ENCODE measurements at places on chromosomes 4 and X.

- no peak for DNase-seq
These were observed 607.0 kb upstream of the PRKX start for GRCh38 chrX:4320436-4320947.

DNA sequence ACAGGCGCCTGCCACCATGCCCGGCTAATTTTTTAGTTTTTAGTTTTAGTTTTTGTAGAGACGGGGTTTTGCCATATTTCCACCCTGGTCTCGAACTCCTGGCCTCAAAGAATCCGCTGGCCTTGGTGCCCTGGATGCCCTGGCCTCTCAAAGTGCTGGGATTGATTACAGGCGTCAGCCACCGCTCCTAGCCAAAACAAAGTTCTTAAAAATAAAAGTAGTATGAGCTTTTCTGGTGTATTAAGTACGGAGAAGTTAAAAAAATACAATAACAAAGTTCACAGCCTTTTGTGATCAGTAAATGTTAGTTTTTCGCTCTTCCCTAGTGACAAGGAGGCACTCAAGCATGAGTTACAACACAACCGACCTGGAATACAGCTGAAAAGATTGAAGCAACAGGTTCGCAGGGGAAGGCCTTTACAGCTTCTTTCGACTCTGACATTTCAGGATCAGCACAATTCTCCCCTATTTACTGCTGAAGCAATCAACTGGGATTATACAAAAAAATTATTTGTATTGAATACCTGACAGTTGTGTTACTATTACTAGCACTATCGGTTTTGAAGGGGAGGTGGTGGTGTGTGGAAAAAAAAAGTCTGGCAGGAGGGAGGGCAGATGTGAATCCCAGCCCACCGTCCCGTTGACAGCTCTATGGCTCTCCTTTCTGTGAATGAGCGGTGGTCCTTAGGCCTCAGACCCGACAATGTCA lies 893 bp upstream of the METAP1 start:
- DNase-seq = no peak

DNA sequence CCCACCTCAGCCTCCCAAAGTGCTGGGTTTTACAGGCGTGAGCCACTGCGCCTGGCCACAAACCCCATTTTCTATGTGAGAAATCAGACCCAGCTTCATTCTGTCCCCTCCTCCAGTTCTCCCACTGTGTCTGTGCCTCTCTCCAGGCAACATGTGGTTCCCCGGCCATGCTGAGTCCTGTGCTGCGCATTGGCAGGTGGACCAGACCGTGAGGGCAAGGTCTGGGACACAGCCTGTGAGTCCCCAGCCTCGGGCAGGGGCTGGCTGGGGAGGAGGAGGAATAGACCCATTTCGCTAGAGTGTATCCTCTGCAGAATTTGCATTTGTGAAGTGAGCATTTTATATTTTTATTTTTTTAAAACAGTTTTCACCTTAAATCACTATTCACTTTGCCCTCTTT lies 21.5 kb upstream of the CLDN24 start:
- DNase-seq = no peak

DNA sequence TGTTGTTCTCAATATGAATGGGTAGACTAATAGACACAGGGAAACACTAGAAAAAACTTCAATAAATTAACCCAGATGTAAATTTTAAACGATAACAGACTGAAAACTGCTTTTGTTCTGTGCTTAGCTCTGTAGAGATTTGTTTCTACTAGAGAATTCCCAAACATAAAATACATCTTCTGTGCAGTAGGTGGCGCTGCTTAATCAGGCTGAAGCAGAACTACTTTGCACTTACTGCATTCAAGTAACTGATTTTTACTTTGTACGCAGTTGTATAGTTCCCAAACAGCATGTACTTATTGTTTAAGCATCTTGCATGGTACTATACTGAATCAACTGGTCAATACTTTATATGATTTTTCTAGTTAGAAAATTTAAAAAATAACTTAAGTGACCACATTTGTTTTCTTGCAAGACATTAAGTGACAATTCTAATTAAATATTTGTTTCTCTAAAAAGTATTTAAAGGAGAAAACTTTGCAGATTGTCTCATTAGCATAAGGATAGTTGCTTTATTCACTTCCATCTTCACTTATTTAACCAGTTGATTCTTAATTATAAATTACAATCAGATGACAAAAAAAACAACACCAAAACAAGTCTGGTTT lies 490.6 kb downstream of the IL15 start:
- peak; percentile 12 for DNase-seq

DNA sequence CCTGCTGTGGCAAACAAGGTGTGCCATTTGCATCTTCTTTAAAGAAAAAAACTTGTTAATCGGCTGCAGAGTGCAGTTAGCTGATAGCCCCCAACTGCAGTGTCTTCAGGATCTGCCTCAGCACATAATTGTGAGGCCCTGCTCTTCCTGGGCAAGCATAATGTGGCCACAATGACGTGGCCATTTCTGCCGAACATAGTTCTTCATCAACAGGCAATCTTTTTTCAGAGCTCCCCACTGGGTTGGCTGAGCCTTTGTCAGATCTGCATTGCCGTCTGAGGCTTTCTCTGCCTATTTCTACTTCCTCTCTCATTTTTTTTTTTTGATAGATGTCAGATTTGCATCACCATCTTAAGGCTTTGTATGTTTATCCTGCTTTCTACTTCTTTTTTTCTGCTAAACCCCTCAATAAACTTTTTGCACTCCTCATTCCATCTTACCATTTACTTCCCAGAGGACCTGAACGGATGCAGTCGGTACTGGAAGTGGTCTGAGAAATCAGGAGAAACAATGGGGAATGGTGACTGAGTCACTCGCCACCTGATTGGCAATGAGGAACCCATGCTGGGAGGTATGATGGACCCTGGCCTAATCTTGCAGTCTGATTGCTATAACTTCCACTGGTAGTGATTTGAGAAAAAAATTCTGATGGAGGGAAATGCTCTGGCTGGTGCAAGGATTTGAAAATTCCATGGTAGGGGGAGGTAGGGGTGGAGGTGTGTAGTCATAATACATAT lies 21.2 kb upstream of the TAB3 start:
- no peak for DNase-seq

DNA sequence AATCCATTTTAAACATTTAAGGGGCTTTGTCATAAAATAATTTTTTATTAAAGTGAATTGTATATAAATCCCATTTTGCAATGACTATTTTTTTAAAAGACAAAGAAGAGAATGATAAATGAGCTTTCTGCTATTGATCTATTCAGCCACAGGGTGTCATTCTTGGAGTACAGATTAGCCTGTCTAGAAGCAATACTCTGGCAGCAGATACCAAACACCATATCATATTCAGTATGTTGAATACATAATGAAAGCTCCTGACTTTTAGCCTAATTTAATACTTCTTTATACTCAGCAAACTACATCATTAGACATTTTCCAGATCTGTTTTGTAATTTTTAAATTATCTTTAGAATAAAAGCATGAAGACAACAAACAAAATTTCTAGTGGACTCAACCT lies 496.3 kb downstream of the PDGFC start:
- DNase-seq = no peak

DNA sequence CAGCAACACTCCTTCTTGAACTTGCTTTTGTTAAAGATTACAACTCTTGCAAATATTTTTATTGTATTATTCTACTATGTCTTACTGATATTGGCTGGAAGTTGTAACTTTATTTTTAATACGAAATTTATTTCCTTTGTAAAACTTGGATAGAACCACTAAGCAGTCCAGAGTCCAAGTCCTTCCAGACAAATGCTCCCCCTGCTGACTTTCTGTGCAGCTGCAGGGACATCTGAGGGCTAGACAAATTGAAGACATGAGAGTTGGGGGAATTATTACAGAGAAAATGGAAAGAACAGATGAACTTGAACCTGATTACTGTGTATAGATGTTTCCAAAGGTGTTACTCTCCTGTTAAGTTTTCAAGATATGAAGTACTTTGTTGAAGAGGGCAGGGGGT lies 238.8 kb downstream of the GRIA3 start:
- DNase-seq = no peak

DNA sequence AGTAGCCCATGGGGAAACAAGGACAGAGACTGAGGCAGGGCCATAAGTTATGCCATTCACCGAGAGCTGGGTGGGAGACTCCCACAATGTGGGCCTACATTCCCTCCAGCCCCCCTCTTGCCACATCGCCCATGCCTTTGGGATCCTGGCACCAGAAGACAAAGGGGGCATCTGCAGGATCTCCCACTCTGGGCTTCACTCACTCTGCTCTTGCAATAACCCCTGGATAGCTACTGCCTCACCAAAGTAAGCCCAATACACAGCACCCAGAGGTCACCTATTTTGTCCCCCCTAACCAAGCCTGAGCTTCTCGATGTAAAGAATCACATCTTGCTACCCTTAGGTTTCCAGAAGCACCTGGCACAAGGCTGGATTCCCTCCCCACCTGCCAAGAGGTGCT lies 741 bp upstream of the RTL5 start:
- DNase-seq = no peak

GRCh38 chr4:145782756-145783155 lies 102.8 kb downstream of the C4orf51 start:
- DNase-seq = no peak

- DNase-seq = no peak
These were observed 408.8 kb downstream of the MAPK10 start for GRCh38 chr4:85951099-85951498.

GRCh38 chr4:174401471-174402130 lies 117.9 kb downstream of the CEP44 start:
- DNase-seq = no peak

DNA sequence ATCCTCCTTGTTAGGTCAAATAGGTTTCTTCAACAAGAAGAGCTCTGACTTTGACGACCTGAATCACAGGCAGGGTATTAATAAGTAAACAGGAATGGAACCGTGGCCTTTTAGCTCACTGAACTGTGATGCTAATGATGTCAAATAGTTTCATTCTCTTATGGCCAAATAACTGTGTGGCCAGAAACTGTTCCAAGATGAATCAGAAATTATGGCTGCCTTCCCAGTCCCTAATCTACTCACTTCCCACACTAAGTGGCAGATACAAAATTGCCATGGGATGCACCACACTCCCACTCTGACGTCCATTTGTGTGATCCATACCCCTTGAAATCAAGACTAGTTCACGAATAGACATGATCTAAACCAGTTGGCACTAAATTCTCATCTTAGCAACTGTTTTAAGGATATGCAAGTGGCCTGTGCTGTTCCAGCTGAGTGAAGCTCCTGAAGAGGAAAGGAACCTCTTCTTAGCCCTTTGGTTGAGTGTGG lies 455.4 kb downstream of the IL15 start:
- no peak for DNase-seq

GRCh38 chr4:73208376-73208775 lies 50.2 kb downstream of the ANKRD17 start:
- no peak for DNase-seq

DNA sequence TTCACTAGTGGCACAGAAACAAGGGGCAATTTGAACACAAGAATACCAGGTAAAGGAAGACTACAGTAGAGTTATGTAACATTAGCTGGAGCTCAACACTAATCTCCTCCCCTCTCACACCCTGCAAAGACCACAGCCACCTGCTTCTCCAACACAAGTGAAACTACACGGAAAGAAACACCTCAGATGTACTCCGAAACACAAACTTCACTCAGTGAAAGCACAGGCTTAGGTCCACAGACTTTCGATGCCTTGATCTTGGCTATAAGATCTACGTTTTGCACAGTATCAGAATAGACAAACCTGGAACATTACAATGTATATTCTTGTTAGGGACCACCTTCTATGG lies 7.6 kb downstream of the ACSL1 start:
- DNase-seq = no peak

DNA sequence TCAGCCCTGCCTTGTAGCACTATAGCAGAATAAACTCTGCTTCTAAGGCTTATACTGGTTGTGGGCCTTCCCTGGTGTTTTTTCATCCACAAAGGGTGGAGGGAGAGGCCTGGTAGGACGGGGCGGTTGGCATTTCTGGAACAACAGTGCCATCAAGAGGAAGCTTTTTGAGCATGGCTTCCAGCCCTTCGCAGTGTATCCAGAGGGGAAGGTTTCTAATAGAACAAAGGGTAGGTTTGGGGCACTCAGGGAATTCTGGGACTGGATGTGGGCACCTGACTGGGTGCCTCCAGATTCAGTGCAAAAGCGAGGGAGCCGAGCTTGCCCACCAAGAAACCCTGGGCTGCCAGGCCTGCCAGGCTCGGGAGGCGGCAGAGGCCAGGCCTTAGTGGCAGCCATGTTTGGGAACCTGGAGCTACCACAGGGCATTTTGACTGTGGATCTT lies 229.6 kb upstream of the AGTR2 start:
- no peak for DNase-seq

- DNase-seq = no peak
These were observed 235.5 kb upstream of the ACTRT1 start for GRCh38 chrX:128287693-128288092.

DNA sequence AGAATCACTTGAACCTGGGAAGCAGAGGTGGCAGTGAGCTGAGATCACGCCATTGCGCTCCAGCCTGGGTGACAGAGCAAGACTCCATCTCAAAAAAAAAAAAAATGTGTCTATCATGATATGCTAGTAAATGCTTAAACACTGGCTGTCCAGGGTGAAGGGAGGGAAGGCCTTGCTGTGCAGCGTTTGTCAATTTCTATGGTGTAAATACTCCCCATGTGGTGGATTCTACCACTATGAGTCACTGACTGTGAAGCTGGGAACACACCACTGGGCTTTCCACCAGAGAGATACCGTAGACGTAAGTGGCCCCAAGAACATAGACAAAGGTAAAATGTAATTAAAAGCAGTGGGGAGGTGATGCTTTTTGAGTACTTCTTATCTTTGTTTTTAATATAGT lies 51.3 kb upstream of the LEF1 start:
- no peak for DNase-seq

DNA sequence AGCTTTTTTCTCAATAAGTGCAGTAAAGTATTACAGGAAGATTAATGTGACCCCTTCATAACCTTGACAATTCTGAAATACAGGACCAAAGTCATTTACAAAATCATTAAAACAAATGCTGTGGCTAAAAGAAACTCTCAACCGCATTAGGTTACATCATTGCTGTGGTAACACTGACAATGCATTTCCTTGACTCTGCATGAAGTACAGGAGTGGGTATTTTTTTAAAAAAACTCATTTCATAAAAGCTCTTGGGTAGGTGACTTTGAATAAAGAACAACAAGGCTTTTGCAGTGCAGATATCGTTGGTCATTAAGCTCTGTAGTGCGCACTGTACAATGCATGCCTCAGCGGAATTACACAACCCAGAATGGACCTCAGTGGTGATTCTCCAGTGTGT lies 23.4 kb upstream of the XK start:
- DNase-seq = no peak

DNA sequence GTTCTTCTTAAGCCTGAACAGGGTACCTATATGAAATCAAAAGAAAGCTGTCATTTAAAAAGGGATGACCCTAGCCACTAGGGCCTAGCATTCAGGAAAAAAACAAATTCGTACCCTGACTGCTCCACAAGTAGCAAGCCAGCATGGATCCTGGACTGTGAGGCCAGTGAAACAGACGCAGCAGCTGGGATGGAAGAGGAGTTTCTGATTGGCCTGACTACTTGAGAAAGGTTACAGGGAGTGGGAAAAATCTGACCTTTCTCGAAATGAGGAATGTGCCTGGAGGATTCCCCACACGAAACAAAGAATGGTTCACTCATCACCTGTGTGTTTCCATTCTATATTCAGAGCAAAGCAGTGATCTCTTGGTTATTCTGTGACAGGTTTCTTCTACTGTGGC lies 87.6 kb upstream of the JADE1 start:
- no peak for DNase-seq

GRCh38 chr4:139656614-139657486 lies 8.8 kb upstream of the MGST2 start:
- peak; percentile 6 for DNase-seq

Measured in stimulated activated CD4-positive, alpha-beta T cell treated with anti-CD3 and anti-CD28 coated beads, Interleukin-15, amount 100 ng/mL, for 1 hour (primary cell).